ENCODE measurements at places on chromosomes 6 and 20.

- no peak for ATAC-seq
Measured at GRCh38 chr6:37495244-37495934, 4.3 kb downstream of the CCDC167 start.

GRCh38 chr20:56443654-56444540 is 24.5 kb upstream of the RTF2 start:
- ATAC-seq = no peak

DNA sequence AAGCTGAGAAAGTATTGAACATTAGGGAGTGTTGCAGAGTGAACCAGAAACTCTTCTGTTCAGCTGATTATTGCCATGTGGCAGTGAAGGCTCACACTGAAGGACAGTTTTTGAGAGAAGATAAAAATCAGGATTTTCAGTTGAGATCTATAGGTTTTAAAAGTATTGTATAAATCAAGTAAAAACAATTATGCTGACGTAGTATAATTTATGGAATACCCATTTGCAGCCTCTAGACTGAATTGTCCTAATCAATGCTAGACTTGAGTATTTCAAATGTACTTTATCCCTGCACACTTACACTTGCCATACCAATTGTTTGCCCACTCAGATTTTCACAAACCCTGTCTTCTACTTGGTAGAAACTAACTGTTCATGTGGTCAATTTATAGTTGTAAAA is 245.8 kb downstream of the FRK start:
- ATAC-seq = no peak

- ATAC-seq = no peak
Measured at GRCh38 chr6:138622967-138623366, 123.7 kb upstream of the NHSL1 start.

DNA sequence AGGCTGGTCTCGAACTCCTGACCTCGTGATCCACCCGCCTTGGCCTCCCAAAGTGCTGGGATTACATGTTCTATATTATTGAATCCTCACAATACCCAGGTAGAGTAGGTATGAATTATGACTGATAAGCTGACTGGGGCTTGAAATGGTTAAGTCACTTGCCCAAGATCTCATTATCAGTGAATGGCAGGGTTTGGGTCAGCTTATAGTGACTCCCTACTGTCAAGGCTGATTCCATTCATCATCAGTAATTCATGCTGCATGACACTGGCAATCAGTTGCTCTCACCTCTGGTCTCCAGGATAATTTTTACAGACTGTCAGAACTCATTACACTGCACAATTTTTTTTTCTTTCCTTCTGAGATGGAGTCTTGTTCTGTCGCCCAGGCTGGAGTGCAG is 127.6 kb downstream of the KIF13A start:
- ATAC-seq = no peak

GRCh38 chr20:33568378-33568777 is 78.5 kb downstream of the CBFA2T2 start:
- peak; percentile 37 for ATAC-seq

DNA sequence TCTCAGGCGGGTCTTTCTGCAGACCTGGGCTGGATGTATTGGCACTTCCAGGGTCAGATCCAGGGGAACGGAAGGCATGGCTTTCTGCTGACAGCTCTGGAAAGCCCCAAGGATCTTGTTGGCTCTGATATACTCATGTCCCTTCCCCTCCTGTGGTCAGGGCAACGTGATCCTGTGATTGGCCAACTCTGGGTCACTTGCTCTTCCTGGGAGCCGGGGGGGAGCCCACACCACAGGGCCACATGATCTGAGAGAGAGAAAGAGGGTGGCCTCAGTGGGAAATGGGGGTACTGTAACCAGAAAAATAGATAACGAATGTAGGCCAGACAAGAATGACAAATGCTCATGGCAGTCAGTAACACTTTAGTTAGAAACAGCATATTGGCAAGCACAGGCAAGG is 223.0 kb downstream of the NFATC2 start:
- no peak for ATAC-seq

- no peak for ATAC-seq
Measured at GRCh38 chr6:6320901-6321300, 439 bp upstream of the F13A1 start.

DNA sequence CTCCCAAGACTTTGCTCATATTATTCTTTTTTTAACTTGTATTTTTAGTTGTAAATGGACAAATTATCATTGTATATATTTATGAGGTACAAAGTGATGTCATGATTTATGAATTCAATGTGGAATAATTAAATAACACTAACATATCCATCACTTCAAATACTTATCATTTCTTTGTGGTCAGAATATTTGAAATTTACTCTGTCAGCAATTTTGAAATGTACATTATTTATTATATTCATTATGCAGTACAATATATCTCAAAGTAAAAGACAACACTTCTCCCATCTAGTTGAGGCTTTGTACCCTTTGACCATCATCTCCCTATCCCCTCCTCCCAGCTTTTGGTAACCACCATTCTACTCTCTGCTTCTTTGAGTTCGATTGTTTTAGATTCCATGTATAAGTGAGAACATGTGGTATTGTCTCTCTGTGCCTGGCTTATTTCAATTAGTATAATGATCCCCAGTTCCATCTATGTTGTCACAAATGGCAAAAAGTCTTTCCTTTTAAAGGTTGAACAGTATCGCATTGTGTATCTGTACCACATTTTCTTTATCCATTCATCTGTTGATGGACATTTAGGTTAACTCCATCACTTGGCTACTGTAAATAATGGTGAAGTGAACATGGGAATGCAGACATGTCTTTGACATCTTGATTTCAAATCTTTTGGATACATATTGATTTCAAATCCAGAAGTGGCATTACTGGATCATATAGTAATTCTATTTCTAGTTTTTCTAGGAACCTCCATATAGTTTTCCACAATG is 197.2 kb downstream of the KIF6 start:
- no peak for ATAC-seq

DNA sequence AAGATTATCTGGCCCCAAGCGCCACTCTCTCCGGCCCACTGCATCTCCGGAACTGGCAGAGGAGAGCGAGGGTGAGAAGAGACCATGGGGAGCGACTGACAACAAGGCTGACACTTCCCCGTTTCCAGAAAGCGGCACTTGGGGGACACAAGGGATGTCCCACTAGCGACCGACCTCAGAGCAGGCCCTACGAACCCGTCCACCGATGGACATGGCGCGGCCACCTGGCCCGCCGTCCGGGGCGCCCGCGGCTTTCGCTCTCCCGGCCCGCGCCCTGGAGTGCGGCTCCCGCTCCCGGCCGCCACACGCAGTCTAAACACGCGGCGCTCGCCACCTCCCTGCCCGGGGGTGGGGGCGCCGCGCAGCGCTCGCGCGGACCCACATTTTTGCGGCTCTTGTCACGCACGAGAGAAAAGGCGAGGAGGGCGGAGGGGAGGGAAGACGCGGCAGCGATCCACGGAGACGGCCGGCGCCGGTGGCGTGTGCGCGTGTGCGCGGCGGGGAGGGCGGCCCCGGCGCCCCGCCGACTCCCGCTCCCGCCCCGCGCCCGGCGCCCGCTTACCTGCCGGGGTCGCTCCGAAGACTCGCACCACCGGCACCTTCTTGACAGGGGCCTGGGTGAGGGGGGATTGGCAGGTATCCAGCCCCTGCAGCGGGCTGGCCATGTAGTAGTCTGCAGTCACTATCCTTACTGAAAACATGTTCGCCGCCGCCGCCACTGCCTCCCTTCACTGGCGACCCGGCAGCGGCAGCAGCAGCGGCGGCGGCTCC is 645 bp downstream of the REV3L start:
- peak; percentile 16 for ATAC-seq

DNA sequence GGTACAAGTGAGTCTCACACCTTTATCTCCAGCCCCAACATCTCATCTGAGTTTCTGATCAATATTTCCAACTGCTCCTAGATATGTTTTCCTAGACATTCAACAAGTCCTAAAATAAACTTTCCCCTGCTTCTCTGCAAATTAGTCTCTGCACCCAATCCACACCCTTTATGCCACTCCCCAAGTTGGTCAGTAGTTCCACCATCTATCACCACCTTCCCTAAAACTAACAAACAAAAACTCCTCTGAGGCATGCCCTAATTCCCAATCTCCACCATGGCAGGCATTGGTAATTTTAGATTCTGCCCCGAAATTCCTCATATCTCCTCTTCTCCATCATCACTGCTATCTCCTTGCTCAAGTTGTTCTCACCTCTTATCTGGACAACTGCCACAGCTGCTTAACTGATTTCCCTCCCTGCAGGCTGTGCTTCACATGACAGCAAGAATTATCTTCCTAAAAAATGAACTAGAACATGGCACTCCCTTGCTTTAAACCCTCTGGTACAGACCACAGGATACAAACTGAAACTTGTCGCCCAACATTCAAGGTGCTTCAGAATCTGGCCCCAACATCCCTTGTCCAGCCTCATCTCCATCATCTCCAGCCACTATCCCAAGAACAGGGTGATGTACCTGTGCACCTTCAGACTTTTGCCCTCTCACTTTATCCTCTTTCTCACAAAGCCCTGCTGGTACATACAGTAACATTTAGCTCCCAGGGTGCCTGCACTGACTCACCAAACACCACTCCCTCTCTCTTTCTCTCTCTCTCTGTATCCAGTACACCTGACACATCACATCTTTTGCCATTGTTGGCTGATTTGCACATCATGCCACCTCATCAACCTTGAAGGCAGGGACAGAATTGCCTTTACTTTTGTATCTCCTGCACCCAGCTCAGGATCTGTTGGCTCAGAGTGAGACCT is 55.5 kb downstream of the ZHX3 start:
- ATAC-seq = no peak

DNA sequence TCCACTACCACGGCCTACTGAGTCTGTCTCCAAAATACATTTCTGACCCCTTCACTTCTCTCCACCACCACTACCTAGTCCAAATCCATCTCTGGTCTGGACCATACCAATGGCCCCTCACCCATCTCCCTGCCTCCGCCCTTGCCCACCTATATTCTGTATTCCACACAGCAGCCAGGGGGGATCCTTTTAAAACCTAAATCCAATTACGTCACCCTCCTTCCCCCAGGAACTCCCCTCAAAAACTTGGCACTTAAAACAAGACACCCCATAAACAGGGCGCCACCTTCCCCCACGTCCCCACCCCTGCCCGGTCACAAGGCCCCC is 680 bp downstream of the PDRG1 start:
- ATAC-seq = no peak

GRCh38 chr20:53595018-53595378 is 1.4 kb upstream of the ZNF217 start:
- no peak for ATAC-seq

GRCh38 chr20:38112261-38112929 is 52.7 kb downstream of the TGM2 start:
- no peak for ATAC-seq

DNA sequence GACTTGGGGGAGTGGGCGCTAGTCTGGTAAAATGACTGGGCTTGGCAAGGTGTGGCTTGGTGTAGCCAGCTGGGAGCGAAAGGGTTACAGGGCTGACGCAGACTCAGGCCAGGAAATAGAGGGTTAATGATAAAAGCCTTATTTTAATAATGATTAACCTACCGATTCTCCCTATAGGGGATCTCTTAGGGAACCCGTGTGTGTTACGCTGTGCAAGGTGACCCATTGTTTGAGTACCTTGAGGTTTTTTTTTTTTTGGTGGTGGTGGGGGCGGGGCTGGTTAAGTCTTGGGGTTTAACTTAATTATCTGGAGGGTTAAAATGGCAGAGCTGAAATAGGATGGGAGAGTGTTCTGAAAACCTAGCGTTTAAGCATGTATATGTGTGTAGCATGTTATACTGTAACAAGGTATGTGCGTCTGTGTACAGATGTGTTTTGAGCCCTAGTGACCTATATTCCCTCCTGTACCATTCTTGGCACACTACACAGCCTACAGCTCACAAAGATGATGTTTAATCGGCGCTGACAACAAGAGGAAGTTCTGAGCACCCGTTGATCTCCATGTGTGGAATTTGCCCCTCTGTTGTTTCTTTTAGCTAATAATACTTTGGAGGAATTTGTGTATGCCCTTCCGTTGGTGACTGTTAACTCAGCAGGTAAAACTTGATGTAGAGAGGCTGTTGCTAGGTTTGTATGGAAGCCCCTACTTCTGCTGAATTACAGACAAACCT is 1.3 kb downstream of the CARMIL1 start:
- ATAC-seq = no peak

GRCh38 chr20:62843656-62844055 is 18.0 kb downstream of the TCFL5 start:
- no peak for ATAC-seq

GRCh38 chr6:11875325-11876109 is 96.9 kb upstream of the ADTRP start:
- no peak for ATAC-seq

DNA sequence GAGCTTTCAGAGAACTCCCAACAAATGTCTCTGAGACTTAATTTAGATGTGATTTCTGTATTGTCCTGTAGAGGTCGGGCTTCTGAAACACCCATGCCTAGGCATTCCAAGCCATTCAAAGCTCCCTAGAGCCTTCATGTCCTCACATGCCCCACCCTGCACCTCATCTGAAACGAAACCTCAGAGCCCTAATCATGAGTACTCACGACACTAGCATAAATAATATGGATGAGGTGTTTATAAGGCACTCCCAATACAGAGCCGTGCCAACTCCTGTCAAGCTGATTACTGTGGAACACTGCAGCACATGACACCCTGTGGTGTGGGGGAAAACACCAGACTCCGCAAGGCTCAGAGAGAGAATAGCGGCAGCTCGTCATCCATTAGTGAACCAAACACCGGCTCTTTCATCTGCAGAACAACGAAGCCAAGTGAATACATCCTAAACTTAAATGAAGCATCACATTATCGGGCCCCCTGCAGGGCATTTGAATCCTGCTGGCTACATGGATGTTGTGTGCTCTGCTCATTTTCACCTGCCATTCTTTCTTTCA is 83.8 kb downstream of the FNDC1 start:
- ATAC-seq = peak; percentile 92

- ATAC-seq = no peak
Measured at GRCh38 chr6:135465307-135465706, 32.2 kb downstream of the AHI1 start.

- ATAC-seq = no peak
Measured at GRCh38 chr6:116352515-116353471, 18.0 kb upstream of the DSE start.

DNA sequence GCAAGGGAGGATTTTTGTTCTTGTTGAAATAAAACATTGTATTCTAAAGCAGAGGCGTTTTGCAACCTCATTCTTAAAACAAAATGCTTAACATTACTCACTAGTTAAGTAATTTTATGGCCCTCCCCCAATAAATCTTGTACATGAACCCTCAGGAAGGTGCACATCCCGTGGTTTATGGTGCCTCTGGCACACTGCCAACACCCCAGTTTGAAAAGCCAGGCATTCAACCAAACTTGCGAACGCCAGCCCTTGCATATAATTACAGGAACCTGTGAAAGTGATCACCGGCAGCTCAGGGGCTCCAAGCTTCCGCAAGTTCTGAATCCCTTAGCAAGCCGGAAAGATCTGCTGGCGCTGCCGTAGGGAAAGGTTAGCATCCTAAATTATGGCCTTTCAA is 1109.0 kb upstream of the FLRT3 start:
- ATAC-seq = no peak

- no peak for ATAC-seq
Measured at GRCh38 chr6:169589293-169589692, 112.5 kb downstream of the WDR27 start.

- ATAC-seq = no peak
Measured at GRCh38 chr6:123962508-123962907, 158.8 kb downstream of the NKAIN2 start.

Data from SK-N-SH treated with all-trans-retinoic acid at 6 μM for 48 hours (cell line).